Dermis microvascular lymphatic vessel endothelial cell (primary cell): ENCODE measurements at places on chromosomes 1 and 21. TPM values are rescaled to one million over a fixed set of nuclear protein-coding genes. Genes with fewer than 3 reads are reported as not detected.

DNA sequence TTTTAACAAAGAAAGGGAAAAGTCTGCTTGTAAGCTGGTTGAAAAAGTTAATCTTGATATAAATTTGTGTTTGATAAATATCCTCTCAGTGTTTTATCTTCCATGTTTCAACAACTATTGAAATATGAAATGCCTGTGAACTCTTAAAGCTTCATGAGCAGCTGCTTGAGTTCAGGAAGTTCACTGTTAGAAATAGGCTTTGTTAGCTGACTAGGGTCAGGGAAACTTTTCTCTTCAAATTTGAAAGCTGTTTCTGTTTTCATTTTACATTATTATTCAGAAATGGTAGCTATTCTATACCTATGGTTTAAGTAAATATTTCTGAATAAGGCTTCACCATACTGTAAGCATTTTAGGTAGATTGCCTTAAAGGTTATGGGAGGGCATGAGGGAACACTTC, 191.7 kb downstream of the HS2ST1 start:
- no peak for DNase-seq

DNA sequence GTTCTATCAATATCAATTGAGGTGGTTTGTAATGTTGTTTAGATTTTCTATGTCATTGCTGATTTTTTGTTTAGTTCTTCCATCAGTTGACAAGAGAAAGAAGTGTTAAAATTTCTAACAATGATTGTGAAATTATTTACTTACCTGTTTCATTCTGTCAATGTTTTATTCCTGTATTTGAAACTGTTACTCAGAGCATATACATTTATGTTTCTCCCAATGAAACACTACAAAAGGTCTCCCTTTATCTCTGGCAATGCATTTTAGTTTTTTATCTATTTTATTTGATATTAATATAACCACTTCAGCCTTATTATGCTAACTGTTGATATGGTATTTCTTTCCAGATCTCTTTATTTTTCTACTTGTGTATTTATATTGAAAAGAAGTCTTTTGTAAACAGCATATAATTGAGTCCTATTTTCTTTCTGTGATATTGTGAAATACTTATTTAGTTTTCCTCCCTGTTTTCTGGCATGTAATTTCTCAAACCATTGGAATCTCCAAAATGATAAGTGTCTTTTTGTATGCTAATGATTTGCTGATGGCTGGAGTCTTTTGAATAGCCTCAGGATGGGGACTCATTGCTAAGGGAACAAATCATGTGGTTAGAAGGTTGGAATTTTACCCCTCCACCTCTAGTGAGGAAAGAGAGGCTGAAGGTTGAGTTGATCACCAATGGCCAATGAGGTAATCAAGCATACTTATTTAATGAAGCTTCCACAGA, 122.0 kb downstream of the ADSS2 start:
- DNase-seq, result no peak

GRCh38 chr1:84344286-84344685, 42.8 kb downstream of the SAMD13 start:
- DNase-seq, result no peak

DNA sequence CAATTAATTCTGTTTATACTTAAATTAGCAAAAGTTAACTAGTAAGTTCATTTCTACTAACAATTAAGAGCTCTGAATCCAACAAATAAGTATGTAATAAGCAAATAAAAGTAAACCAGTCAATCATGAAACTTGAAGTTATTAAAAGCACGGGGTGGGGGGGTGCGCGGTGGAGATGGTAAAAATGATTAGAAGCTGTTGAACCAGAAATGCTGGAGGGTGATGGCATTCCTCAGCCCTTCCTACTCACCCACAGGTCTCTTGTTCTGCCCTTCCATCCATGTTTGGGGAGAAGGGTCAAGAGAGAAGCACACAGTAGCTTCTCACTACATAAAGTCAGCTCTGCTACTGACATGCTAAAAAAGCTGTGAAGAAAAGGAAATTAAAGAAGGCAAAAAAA, 63.5 kb downstream of the AKT3 start:
- DNase-seq, result no peak

GRCh38 chr21:36005018-36005417, 55.3 kb downstream of the SETD4 start:
- no peak for DNase-seq

Gene B3GALT2
- 1.5 and 3.7 TPM in 2 replicates for total RNA-seq

GRCh38 chr1:60227601-60228000, 154.0 kb upstream of the C1orf87 start:
- no peak for DNase-seq
